CD4-positive, alpha-beta T cell treated with Interleukin-1 beta for 1 hour (primary cell): ENCODE measurements at places on chromosomes 1 and 21.

DNA sequence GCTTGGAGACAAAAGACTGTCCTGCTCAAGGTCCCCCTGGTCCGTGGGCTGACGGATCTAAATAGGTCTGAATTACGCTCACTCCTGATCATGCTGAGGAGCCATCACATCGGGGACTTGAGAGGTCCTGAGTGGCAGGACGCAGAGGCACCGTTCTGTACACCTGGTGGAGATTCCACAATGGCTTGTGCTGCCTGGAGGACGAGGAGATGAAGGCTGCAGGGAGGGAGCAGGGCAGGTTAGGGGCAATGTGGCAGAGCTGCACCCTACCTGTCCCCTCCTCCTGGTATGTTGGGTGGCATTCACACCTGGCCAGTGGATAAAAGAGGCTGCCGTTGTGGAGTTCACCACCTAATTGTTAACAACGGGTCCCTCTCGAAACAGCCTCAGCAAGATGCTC lies 38.7 kb downstream of the RHBG start:
- DNase-seq = no peak

GRCh38 chr21:40556442-40556968 lies 290.5 kb downstream of the DSCAM start:
- DNase-seq = no peak

DNA sequence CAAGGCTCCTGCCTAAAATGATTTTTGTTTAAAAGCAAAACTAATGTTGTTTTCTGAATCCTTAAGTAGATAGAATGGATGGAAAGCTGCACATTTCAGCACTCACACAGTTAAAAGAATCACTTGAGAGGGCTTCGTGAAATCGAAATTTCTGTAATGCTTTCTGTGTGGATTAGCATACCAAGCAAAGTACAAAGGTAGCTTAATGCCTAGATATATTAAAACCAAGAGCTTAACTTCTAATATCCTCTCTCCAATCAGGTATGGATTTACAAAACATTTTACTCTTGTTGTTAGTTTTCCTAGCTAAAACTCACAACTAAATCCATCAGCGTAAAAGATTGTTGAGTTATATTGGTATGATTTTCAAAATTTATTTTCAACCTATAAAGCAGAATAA lies 378.8 kb upstream of the PRMT6 start:
- DNase-seq = no peak

DNA sequence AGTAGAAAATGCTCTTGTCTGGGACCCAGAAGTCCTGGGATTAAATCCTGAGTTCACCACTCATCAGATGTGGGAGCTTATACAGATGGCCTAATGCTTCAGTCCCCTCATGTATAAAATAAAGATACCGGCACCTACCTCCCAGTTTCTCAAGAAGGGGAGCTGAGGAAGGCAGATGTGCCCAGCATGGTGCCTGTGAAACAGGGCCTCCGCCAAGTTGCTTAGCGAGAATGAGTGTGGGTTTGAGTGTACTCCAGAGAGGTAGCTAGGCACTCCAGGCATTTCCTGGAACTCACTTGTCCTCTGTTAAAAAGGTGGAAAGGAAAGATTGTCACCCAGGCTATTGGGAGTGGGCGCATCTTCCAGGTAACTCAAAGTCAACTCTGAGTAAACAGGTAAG lies 37.8 kb downstream of the IER5 start:
- DNase-seq = no peak

DNA sequence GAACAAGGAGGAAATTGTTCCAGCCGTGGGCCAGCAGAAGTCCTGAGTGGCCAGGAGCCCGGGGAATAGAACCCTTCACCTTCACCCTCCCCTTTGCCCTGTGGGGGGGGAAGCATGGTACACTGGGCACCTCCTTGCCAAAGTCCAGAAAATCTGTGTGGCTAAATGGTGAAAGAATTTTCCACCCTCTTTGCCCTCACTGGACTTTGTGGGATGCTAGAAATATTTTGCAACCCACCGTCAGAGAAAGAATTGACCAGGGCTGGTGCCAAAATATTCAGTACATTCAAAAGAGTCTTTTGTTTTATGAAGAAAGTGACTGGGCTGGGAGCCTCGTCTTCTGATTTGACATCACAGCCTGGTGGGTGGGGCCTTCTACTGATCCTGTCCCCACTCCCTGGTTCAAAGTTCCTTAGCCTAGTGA lies 14.6 kb downstream of the NFASC start:
- DNase-seq = no peak

GRCh38 chr1:10596780-10597179 lies 122.0 kb downstream of the PEX14 start:
- DNase-seq = no peak

DNA sequence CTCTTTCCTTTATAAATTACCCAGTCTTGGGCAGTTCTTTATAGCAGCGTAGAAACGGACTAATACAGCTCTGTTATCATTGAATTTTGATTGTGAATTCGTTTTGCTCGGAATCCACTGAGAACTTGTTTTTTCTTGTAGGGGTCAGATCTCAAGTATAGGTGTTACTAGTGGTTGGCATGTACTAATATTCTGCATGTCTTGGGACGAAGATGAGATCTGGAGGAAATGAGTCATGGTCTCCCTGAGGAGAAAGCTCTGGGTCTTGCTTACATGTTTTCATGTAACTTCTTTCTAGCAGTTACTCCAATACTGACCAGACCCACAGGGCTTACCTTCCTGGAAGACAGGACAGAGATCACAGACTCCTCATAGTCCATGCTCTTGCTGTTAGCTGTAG lies 30.3 kb downstream of the ZSCAN20 start:
- no peak for DNase-seq

GRCh38 chr1:66396212-66396890 lies 137.6 kb upstream of the SGIP1 start:
- DNase-seq = no peak

DNA sequence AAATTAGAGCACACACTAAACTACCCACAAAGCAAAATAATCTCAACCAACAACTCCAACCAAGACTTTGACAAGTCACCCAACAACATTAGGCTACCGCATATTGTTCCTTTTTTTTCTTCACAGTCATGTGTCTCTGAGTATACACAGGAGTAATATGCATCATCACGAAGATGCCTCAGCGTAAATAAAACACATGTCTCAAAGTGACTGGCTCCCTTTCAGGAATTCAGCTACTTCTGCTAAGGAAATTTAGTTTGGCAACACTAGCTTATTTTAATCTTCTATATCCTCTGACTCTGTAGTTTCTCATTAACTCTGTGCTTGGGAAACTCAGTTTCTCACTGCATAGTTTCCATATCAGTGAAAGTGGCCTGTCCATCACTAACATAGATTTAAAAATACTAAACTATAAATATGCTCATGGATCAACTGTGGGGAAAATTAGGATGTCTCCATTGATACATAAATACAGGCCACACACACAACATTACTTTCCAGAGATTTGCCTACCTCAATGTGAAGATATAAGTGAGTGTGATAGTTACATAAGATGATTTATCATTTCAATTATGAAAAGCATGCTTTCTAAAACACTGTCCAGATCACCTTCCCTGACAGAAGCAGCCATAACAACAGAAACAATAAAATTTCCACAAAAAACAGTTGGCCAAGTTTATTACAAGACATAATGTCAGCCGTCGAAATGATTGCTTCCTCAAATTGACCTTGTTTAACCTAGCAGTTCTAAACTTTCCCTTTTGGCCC lies 113.2 kb downstream of the PTGER3 start:
- no peak for DNase-seq

DNA sequence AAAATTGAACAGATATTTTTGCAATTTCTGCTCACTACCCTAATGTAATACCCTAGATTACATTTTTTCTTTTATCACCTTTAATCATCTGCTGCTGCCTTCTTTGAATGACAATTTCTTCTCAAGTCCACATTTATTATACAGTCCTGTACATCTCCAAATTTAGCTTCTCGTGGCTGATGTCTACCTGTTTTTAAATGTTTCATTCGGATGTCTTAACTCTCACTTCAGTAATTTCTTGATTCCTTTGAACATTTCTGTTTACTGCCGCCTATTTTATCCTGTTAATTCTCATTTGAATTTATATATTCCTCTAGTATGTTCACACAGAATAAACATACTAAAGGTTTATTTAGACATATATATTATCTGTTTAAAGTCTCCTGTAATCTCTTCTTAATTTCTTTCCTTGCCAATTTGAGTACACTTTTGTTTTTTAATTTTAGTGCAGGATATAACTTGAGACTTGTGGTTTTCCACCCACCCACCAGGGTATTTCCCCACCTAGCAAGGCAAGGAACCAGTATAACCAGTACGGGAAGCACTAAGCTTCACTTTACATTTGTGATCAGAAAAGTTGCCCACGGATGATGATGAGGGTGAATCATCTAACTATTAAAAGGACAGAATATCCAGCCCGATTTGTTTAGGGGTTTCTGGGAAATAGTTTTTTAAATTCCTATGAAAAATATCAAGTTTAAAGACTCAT lies 12.7 kb downstream of the INSL5 start:
- peak; percentile 7 for DNase-seq

DNA sequence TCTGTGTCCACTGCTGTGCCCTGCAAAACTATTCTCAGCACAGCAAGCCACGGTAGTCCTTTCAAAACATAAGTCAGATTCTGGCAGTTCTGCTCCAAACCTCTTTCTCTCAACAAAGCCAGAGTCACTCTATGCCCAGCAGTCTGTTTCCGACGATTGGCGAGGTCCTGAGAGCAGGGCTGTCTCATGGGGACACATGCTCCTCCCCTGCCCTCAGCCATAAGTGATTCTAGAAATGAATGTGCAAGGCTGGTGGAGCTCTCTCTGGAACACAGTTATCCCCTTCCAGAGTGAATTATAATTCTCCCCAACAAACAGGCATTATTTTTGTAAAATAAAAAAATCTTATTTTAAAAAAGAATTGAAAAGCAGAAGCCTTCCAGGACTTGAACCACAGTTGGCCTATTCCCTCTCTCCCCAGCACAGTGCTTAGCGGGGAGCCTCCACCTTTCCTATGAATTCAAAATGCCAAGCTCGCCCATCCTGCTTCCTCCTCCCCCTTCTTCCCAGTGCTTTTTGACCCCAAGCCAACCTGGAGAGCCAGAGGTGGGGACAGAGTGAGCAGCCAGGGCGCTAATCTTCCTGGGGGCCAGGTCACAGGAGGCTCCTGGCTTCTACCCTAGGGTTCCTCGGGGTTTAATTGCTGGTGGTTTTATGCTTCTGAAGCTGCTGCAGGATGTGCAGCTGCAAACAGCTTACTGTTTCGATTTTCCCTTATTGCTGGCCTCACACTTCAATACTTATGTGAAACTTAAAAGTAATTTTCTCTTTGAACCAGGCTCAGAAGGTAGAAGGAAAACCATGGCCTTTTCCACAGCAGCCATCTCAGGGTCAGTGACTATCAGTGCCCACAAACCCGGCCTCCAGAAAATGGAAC lies 41.1 kb downstream of the KCNJ6 start:
- DNase-seq = no peak

DNA sequence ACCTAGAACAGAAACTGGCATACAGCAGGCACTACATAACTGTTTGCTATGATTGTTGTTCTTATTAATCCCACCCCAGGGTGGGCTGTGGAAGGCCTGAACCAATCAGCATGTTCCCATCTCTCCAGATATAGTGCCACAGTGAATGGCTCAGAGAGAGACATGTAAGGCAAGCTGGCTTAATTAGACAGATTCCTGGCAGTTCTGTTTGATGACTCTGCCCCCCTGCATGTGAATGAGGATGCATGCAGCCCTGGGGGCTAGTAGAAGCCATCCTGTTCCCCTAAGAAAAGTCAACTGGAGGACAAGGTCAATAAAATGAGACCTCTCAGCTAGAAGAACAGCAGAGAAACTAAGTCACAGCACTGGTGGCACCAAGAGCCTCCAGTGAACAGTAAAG lies 130.3 kb downstream of the GLIS1 start:
- no peak for DNase-seq

DNA sequence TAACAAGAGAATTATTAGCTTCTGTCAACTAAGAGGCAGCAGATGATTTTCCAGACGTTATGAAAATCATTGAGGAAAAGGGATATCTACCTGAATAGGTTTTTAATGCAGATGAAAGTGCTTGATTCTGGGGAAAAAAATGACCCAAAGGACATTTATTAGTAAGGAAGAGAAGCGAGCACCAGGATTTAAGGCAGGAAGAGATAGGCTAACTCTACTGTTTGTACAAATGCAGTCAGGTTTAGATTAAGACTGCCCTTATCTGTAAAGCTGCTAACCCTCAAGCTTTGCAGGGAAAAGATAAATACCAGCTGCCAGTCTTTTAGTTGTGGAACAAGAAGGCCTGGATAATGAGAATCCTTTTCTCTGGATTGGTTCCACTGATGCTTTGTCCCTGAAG lies 33.0 kb upstream of the LRIG2 start:
- DNase-seq = no peak

- peak; percentile 29 for DNase-seq
These were observed 2.0 kb downstream of the RCSD1 start for GRCh38 chr1:167631936-167632614.

DNA sequence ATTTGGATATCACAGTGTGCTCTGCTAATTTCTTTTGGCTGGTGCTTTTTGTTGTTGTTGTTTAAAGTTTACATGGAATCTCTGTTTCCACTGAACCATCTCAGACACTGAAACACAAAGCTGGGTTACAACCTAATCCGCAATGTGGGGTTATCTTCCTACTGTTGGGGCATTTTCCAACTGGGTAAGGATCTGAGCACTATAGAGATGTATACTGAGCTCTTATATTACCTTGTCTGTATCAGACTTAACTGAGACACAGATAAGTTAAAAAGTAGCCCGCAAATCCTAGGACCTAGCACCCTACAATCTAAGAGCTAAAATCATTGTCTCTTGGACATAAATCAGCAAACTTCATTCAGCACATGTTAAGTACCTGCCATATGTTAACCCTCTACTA lies 169.2 kb downstream of the LTN1 start:
- no peak for DNase-seq

- no peak for DNase-seq
These were observed 394.8 kb downstream of the USP25 start for GRCh38 chr21:16124378-16125138.

GRCh38 chr1:115214098-115214497 lies 124.0 kb downstream of the NGF start:
- DNase-seq = no peak

DNA sequence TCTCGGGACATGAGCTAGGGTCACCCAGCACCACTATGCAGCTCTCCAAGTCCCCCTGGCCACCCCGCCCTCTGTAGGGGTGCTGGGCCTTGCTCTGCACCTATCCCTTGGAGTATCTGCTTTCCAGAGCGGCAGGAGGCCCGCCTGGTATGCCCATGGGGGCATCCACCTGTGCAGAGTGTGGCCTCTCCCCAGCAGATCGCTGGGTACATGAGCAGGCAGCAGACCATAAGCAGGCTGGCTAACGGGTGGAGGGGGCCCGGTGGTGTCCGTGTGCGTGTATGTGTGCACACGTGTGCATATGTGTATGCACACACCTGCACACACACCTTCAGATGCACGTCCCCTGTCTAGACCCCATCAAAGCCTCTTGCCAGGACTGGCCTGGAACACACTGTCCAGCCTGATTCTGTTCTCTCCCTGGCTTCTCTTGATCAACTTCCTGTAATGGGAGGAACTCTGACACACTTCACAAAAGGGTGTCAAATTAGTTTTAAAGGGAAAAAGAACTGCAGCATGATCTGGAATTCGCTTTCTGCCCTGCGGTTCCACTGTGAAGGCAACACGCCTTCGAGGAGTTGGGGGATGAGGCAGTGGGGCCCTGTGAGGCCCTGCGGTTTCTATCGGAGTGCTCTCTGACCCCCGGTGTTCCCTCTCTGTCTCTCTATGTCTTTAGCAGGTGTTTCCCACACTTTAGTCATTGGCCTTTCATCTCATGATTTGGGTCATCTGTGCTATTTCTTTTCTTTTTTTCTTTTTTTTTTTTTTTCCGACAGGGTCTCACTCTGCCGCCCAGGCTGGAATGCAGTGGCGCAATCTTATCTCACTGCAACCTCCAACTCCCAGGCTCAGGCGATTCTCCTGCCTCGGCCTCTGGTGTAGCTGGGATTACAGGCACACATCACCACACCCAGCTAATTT lies 17.2 kb upstream of the NPHP4 start:
- DNase-seq = no peak
